Renal cortical epithelial cell (primary cell): ENCODE measurements at places on chromosomes 12 and 14.

GRCh38 chr14:104262515-104263514, 124.4 kb downstream of the KIF26A start:
- DNase-seq: no peak

GRCh38 chr12:88903333-88903732, 323.1 kb upstream of the KITLG start:
- DNase-seq: no peak

DNA sequence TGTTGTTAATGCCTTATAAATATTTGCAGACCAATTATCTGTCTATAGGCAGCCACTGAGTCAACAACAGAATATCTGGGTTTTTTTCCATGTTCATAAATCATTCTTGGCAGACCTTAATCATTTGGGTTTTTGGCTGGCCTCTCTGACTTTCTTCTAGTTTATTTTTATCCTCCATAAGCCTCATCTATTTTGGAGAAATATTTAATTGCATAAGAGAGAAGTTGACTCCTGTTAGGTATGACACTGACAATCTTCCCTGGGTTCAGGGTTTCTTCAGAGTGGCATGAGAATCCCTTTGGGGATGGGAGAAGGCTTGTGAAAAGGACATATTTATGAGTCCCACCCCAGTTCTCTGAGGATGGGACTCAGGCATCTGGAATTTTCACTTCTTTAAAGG, 299.8 kb downstream of the NRXN3 start:
- no peak for DNase-seq

GRCh38 chr12:122406701-122407164, 15.7 kb downstream of the CLIP1 start:
- peak; percentile 32 for DNase-seq

DNA sequence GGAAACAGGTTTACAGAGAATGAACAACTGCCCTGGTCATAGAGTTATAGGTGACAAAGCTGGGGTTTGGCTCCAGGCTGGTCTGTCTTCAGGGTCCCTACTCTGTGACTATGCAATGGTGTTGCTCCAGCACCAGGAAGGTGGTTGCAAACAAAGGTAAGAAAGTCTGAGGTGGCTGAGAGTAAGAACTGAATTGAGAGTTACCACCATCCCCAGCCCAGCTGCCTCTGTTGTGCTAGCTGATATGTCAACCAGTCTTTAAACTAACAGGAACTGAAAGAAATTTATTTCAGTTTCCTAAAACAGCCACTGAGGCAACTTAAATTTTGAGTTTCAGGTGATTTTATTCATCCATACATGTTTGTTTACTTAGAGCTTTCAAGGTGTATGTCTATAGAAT, 111.0 kb upstream of the LRIG3 start:
- no peak for DNase-seq

GRCh38 chr14:101200650-101201516, 297.4 kb upstream of the RTL1 start:
- no peak for DNase-seq
